ENCODE measurements at places on chromosomes 1 and 21.

DNA sequence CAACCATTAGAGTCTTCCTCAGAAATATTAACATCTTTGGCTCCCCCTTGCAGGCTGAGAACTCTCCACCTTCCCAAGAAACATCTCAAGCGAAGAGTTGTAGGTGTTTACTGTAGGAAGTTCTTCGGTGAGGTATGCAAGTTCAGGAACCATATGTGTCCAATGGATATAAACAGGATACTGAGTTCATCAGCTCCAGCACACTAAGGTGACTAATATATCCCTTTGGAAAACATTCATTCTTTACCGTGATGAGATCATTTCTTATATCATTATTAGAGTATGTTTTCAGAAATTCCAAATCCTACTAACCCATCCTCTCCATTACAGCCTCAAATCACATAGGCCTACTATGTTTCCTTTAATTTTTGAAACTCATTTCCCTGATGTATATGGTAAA is 37.3 kb upstream of the PRMT6 start:
- DNase-seq = peak; percentile 58

DNA sequence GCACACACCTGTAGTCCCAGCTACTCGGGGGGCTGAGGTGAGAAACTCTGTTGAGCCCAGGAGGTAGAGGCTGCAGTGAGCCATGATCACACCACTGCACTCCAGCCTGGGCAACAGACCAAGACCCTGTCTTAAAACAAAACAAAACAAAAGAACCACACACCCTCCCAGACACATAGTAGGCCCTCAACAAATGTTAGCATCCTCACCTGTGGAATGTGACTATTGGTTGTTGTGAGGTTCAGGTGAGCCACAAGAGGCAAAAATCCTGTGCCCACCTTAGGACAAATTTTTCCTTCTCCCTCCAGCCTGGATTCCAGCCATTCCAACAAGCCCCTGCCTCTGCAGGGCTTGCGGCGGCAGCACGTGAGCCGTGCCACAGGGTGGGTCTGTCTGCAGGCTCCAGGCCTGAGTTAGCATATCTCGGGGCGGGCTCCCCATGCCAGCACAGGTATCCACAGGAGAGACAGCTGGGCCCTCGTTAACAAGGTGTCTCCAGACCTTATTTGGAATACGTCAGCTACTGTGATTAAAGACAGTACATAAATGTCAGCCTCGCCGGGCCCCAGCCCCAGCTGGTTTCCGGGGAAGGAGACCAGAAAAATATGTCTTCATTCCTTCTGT is 17.4 kb downstream of the C1QB start:
- DNase-seq = no peak

- DNase-seq = no peak
Measured at GRCh38 chr1:150552911-150553289, 3.7 kb downstream of the ADAMTSL4 start.

DNA sequence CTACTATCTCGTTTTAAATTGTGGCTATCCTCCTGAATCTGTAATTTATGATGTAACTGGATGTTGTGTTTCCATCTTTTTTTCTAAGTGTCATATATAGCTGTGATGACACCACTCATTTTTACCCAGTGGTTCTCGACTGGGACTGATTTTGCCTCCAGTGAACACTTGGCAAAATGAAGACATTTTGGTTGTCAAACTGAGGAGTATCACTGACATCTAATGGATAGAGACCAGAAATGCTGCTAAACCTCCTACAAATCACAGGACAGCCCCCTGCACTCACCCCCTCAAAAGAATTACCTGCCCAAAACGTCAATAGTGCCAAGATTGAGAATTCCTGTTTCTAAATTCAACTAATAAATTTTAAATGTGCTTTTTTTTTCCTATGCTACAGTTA is 1.9 kb downstream of the TRMT13 start:
- peak; percentile 2 for DNase-seq

DNA sequence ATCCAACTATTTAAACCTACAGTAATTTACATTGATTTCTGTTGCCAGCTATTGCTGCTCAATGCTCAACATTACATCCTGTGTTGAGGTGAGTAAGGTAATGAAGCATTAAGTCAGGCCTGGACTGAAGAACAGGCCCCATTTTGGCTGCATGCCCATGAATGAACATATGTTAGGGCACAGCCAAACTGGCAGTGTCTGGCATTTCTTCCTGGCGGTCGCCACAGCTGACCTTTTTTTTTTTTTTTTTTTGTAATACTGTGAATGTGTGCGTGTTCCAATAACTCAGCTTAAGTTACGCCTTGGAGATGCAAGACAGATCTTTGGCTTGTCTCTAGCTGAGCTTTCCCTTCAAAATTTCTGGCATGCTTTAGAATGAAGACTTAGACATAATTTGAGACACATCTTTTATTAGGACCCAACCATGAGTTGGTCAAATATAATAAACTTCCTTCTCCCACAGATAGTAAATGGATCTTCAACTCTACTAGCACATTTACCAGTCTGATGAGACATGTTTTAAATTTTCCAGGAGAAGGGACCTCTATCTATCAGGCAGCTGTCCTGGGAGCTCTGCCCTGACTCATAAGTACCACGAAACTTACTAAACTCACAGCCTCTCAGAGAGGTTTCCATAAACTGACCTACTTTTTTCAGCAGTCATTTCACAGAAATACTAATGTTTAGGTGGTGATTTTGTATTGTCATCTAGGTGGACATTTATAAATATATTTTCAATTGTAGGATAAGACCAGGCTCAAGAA is 341.1 kb upstream of the RUNX1 start:
- DNase-seq = peak; percentile 75

GRCh38 chr1:206812471-206812870 is 40.2 kb upstream of the IL10 start:
- DNase-seq = no peak

- no peak for DNase-seq
Measured at GRCh38 chr1:86377341-86377740, 18.8 kb downstream of the ODF2L start.

DNA sequence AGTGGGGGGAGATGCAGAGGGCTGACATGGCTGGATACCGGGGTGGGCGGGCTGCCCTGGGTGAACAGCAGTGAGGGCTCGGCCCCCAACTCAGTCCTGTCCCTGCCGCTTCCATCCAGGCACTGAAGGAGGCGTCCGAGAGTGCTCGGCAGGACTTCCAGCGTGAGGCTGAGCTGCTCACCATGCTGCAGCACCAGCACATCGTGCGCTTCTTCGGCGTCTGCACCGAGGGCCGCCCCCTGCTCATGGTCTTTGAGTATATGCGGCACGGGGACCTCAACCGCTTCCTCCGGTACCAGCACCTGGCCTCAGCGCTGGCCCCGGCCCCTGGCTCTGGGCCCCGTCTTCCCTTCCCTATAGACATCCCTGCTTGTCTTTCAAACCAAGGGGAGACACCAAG is 15.6 kb downstream of the NTRK1 start:
- DNase-seq = no peak

- DNase-seq = no peak
Measured at GRCh38 chr21:43850728-43851295, 14.2 kb upstream of the AGPAT3 start.

DNA sequence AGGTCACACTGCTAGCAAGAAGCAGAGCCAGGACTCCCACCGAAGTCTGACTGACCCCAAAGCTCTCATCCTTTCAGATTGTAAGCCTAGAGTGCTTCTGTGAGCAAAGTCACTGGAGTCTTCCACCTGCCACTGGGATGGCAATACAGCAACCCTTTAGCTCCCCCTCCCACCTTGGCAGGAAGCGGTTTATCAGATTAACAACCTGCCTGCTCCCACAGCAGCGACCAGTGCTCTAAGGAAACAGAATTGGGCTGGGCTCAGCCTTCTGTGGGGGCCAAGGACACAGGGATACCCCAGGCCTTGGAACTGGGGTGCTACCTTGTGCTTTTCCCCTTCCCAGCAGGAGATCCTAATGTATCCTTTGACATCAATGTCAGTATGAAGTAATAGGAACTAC is 76.0 kb downstream of the GFI1 start:
- DNase-seq = no peak

- DNase-seq = no peak
Measured at GRCh38 chr1:8002329-8002910, 23.7 kb downstream of the ERRFI1 start.

- DNase-seq = no peak
Measured at GRCh38 chr1:10682108-10682445, 114.4 kb downstream of the CASZ1 start.

DNA sequence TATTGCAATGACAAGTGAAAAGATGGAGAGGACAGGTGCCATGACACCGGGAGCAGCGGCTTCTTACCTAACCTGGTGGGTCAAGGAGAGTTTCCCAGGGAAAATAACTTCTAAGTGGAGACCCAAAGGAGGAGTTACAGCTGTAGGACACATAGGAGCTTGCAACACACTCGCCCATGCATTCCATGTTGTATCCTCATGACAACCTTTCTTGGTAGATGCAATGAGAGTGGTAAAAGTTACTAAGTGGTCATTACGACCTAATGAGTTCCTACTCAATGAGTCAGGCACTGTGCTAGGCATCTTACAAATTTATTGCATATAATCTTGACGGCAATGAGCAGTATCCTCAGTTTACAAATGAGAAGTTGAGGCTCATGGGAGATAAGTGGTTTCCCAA is 119.5 kb upstream of the HOOK1 start:
- peak; percentile 24 for DNase-seq

DNA sequence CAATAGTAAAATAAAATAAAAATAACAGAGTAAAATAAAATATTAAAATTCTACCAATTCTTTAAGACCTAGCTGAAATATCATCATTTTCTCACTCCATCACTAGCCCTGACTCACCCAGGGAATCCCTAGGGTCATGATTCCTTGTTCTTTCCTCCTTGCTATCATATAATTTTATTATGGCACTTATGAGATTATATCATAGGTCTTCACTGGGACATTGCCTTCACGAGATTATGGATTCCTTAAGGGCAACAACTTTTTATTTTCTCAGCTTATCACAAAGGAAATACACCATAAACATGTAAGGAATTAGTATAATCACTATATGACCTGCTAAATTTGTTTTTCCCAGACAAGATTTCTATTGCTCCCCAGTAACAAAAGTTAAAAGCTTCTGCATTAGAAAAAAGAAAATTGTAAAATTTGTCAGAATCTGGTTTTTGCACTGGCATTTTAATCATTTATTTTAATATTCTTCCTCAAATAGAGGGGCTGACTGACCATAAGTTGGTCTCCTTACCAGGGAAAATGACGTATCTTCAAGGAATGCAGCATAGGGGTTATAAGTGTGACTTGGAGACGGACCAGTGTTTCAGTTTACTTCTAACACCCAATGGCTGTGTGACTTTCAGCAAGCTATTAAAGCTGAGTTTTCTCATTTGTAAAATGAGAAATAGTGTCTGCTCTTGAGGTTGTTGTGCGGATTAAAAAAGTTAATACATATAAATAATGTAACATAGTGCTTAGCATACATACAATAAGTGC is 8.8 kb upstream of the CLCA4 start:
- DNase-seq = no peak

DNA sequence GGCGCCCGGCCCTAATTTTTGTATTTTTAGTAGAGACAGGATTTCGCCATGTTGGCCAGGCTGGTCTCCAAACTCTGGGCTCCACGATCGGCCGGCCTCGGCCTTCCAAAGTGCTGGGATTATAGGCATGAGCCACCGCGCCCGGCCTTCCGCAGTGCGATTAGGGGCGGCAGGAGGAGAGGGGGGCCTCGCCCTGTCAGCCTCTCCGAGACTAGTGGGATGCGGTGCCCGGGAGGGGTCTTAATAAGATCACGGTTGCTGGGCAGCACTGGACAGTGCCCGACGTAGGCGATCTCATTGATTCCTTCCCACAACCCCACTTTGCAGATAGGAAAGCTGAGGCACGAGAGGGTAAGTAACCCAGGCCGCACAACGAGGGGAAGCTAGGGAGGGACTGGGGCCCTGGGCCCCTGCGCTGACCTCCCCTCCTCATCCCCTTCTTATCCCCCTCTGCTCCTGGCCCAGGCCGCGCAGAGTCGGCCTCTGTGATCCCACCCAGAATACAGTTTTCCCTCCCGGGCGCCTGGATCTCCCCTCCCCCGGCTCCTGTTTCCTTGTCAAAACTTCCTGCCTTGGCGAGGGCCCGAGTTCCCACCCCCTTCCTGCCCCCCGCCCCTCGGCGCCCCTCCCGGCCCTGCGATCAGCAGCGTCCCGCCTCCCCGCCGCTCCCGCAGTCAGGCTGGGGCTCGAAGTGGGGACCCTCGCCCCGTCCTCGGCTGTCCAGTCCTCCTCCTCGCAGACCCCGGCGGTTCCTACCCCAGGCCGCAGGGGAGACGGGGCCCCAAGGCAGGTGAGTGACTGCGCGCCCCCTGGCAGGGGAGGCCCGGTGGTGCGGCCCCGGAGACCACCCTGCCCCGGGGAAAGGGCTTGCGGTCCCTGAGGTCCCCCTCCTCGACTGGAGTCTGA is at the start of gene PEAR1:
TSS of gene PEAR1 (plus strand) at position 671 of the 906 bp plus-strand sequence. CDS start 10,209 bp downstream, outside the sequence.
- DNase-seq = peak; percentile 68

DNA sequence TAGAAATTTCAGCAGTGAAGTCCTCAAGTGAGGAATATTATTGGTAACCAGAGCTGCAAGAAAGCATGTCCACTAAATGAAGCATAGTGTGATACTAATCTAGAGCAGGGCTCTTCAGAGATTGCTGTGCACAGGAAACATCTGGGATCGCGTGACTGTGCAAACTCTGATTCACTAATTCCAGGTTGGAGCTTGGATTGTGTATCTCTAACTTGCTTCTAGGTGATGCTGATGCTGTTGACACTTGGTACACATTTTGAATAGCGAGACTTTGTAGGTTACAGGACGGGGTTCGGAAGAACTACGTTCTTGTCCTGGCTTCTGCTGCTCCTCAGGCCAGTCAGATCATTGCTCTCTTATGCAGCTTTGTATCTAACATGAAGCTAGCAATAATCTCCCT is 66.5 kb downstream of the PRRX1 start:
- DNase-seq = peak; percentile 62

GRCh38 chr1:208207388-208208131 is 36.6 kb downstream of the PLXNA2 start:
- peak; percentile 96 for DNase-seq

Measured in fibroblast of upper back skin (primary cell).